NCI-H1694 (cell line): ENCODE measurements at places on chromosomes 2 and 18.

DNA sequence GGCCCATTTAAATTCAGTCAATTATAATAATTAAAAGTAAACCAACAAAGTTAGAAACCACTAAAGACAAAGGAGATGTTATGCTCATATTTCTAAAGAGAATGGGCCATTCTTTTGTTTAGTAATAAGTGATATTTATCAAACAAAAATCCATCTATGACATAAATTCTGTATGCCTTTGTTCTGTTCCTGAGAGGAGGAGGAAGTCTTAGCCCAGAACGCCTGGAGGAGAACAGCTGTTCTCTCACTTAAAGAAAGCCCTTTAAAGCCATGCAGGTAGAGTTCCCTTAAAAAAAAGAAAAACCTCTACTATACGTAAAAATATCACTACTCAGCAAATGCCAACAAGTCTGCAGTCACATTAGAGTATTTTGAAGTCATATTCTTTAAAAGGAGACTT lies 15.5 kb downstream of the LAMA1 start:
- DNase-seq: no peak

DNA sequence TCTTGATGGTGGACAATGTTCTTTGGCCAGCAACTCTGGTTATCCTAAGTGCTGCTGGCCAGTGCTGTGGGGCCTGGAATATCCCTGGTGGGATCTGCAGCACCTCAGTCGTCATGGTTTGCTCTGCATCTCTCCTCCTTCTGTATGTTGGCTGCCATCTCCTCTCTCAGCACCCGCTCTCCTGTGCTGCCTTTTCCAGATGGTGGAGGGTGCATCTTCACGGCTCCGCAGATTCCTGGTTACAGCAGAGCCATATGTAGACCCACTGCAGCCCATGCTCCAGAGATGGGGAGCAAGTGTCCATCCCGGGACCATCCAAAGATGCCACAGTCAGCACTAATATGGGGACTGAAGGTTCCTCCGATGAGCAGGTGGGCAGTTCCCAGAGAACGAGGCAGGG lies 90.0 kb downstream of the VAPA start:
- DNase-seq: no peak

DNA sequence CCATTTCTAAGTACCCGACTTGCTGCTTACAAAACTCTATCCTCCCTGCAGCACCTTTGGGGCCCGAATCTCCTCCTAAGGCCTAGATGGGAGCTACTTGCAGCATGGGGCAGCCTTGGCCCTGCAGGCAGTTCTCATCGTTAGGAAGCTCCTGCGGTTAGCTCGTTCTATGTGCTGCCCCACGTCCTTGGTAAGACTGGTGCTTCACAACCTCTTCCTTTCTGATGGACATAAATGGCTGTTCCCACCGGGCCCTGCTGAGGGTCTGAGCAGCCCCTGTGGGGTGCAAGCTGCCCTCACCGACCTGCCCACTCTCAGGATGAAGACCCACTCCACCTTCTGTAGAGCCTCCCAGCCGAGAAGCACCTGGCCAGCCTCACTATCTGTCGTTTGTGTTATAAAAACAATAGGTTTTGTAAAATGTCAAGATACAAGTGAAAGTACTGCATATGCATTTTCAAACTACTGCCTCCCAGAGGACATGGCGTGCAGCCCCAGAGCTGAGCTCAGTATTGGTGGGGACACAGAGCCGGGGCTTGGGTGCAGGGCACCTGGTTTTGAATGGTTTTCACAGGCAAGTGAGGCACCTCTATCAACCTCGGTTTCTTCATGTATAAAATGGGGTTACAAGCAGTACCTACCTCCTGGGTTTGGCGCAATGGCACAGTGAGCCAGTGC lies 19.4 kb downstream of the OTOF start:
- DNase-seq: no peak

- DNase-seq: no peak
These were observed 148.4 kb upstream of the MEX3C start for GRCh38 chr18:51345848-51346391.

DNA sequence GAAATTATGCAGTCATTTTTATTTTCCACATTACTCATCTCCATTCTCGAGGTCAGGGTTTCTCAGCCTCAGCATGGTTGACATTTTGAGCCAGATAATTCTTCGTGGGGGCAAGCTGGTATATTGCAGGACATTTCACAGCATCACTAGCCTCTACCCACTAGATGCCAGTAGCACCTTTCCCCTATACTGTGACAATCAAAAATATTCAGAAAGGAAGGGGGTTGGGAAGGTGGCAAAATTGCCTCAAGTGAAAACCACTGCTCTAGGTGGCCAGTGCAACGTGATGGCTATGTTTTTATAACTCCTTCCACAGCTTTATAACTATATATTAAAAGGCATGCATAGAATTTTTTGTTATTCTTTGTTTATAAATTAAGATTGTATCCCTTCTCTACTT lies 294.5 kb downstream of the CNTNAP5 start:
- DNase-seq: no peak
